ENCODE measurements at places on chromosomes 6 and 20. TPM values are rescaled to one million over a fixed set of nuclear protein-coding genes. Genes with fewer than 3 reads are reported as not detected.

TGM3 gene
- total RNA-seq, result not detected

DNA sequence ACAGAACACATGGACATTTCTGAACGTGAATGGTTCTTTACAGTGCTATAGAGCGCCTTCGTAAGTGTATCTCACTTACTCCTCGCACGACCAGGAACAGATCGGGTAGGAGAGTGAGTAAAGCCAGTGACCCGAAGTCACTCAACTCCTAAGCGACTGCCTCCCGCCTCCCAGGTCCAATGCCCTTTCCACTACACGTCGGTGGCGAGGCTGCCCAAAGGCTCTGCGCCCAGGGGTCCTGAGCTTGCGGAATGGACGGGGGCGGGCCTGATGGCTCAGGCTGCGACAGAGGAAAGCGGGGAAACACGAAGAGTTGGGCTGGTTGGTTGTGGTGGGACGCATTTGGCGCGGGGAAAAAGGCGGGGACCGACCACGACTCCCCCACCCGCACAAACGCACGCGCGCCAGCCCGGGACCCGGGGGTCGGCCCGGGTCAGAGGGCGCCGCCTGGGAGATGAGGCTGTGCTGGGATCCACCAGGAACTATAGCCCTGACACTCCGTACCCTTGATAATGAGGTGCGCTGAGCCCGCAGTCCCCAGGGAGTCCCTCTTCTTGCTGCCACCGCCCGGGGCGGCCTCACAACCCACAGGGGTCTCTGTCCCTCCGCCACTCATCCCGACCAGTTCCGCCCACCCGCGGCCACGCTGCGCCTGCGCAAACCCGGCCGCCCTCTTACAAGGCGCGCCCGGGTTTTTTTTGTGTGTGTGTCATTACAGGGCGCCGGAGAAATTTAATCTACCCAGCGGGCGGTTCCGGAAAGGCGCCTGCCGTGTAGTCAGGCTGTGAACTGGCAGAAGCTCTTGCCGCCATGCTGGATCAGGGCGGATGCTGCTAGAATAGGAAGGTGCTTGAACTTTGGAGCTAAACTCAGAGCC lies at the start of gene BLOC1S5:
TSS of gene BLOC1S5 (minus strand) at position 629 of the 877 bp plus-strand sequence. CDS start at position 616, 13 bp downstream.
- peak; percentile 98 for DNase-seq

- no peak for DNase-seq
These were observed 610 bp downstream of the CASP8AP2 start for GRCh38 chr6:89830170-89830809.

GRCh38 chr6:35797837-35798526 lies 859 bp upstream of the CLPS start:
- DNase-seq, result no peak

NFKBIE gene
- total RNA-seq, result 3.7 TPM

DNA sequence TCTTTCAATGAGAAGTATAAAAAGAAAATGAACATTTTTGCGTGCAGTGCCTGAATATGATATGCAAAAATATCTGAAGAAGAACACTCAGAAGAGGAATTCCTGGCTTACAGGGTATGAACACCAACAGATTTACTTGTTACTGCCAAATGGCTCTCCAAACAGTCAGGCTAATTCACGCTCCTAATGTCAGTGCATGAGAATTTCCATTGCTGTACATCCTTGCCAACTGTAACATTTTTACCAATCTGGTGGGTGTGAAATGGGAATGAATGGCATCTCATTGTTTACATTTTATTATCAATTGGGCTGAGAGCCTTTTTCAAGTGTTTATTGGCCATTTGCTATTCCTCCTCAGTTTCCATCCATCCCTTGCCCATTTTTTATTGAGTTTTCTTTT lies 365.3 kb upstream of the MAP3K7 start:
- no peak for DNase-seq

- no peak for DNase-seq
These were observed 54.6 kb downstream of the RPP21 start for GRCh38 chr6:30399390-30400058.

DNA sequence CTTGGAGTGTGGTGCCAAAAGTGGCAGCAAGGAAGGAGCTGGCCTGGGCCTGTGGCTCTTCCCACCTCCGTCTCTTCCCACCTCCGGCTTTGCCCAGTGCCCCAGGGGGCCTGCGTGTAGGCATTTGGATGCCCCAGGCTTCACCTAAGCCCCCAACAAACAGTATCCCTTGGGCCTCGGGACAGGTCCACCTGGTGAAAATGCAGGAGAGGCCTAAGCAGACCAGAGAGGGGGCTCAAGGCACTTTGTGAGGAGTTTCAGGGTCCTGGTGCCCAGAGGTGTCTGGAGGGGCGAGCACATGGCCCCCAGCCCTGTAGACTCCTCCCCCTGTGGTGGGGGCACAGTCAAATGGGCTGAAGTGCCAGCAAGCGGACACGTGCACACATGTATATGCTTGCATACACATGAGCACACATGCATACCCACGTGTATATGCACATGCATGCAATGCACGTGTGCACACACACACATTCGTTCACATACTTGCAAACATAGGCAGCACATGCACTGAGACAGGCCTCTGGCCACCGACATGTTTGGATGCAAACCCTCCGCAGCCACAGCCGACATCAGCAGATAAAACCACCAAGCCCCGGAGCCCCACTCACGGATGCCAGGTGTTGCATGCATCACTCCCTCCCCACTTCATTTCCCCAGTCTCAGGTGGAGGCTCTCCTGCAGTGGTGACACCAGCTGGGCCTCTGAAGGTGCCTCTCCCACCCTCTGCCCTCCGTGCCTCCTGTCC lies 124.5 kb downstream of the TAF4 start:
- DNase-seq, result peak; percentile 18

ZNF311 gene
- total RNA-seq, result 0.08 TPM

DNA sequence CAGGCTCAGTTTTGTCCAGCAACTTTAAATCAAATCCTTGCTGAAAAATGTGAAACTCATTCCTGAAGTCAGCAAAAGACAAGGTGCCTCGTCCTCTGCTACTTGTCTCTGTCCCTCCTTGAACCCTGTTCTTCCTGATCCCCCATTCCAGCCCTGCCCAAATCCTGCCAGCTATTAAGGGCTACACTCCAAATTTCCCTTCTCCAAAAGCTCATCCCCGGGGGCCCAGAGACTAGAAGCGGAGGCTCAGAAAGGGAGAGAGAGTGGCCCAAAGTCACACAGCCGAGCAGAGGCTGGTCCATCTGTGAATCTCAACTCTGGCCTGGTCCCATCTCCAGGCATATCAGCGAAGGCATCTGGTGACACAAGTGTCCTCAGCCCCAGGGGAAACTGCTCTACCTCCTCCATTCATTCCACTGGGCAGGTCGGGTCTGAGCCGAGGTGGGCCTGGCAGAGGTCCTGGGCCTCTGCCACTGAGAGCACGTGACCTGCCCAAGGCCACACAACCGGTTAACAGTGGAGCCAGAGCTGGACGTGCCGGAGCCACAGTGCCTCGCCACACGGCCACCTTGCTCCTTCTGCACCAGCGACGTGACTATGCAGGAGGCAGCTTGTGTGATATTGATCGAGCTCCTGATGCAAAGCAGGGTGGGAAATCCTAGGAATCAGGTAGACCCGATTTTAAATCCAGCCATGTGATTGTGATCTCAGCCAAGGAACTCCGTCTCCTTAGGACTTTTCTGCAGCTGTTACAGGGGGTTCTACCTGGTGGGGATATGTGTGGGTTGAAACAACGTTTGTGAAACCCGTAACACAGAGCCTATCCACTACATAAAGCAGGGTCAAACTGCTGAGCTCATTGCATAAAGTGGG lies 28.6 kb downstream of the NOL4L start:
- no peak for DNase-seq

GRCh38 chr20:19887556-19888268 lies 129.4 kb upstream of the NAA20 start:
- DNase-seq, result no peak

MAP7 gene
- total RNA-seq, result 2.1 TPM
